Epithelial cell of prostate (primary cell): ENCODE measurements at places on chromosomes 2 and 18.

- DNase-seq, result peak; percentile 41
Measured at GRCh38 chr2:151886241-151886640, 58.0 kb upstream of the ARL5A start.

GRCh38 chr18:51127664-51128063 is 69.8 kb downstream of the MEX3C start:
- DNase-seq, result no peak

DNA sequence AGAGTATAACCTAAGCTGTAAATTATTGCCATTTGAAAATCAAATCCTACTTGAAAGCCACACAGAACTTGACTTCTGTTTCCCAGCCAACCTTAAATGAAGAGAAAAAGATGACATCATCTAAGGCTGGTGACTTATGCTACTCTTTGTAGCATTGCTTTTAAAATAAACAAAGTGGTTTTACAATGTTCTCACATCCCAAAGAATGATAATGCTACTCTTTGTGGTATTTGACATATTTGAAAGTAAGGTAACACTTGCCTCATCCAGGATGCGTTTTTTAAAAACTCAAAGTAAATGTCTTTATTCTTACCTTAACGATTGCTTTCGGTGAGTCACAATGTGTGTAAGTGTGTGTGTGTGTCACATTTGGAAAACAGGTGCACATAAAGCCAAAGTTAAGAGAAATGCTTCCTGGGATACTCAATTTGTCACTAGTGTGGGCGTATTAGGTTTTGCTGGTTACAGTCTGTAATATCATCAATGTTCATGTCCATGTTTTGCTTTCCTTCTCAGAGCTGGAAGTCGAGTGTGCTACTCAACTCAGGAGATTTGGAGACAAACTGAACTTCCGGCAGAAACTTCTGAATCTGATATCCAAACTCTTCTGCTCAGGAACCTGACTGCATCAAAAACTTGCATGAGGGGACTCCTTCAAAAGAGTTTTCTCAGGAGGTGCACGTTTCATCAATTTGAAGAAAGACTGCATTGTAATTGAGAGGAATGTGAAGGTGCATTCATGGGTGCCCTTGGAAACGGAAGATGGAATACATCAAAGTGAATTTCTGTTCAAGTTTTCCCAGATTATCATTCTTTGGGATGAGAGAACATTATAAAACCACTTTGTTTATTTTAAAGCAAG is 2.6 kb downstream of the PMAIP1 start:
- no peak for DNase-seq

- DNase-seq, result no peak
Measured at GRCh38 chr2:54038835-54039234, 68.0 kb upstream of the PSME4 start.

DNA sequence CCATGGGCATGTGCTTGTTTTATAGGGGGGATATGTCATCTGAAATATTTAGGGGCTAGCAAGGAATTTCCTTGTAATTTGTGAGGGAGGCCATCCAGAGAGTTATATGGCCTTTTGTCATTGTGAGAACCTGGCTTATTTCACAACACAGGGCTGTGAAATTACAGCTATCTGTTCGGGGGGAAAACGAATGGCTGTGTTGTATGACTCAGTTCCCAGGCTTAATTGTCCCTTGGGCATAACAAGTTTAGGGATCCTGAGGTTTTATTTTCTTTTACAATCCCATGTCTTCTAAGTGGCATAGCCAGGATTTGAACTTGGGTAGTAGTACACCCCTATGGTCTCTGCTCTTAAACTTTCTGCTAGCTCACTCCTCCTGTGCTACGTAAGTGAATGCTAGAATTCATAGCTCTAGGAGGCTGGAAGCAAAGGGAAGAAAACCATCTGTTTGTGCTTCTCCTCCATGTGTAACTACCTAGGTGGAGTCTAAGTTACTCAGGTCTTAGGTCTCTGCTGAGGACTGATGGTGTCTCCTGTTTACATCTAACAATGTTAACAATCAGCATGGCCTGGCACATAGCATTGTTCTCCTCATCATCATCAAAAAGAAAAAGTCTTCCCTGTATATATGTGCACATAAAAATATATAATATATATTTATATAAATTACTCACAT is 53.8 kb downstream of the SKA1 start:
- DNase-seq, result no peak

DNA sequence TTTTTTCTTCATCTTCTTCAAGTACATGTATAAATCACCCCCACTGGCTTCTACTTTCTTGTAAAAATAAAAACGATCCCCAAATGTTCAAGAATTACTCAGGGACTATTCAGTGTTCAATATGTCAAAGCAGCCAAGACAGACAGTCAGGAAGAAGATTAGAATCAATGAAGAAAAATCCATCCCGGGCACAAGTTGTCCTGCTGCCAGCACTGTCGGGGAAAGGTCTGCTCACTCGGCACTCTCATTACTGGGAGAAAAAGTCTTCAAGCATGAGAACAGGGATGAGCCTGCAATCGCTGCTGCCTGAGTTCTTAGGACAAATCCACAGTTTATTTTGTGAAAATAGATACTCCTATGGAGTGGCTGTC is 482.8 kb upstream of the KLHL29 start:
- DNase-seq, result no peak

GRCh38 chr18:40133253-40133652 is 1821.8 kb upstream of the PIK3C3 start:
- no peak for DNase-seq

DNA sequence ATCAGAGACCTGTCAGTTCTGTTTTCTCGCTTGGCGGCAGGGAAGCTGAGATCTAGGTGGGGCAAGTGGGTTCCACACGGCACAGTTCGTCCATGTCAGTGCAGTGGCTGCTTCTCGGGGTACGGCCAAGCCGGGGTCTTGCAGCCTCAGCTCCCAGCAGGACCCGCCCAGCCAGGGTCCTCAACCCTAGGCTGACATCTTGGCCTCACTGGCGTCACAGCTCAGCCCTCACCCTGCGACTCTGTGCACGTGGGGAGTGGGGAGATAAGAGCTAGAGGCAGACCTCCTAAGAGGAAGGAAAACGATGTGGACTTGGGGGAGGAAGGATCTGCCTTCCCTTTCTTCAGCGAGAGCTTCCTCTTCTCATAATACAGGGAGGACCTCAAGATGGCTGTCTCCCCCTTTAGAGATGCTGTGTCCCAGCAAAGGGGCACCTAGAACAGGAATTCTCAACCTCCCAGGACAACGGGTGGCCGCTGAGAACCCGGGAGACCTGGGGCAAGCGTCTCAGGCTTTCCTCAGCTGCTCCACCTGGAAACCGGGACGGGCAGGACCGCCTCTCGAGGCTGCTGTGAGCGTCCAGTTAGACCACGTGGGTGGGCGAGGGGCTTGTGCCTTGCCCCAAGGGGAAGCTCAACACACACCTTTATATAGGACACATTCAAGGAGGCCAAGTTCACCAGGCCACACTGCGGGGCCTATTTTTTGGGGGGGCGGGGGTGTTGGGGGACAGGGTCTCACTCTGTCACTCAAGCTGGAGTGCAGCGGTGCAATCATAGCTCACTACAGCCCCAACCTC is 23.5 kb upstream of the KLF11 start:
- DNase-seq, result no peak

GRCh38 chr2:53519918-53520841 is 247.4 kb upstream of the CHAC2 start:
- no peak for DNase-seq

DNA sequence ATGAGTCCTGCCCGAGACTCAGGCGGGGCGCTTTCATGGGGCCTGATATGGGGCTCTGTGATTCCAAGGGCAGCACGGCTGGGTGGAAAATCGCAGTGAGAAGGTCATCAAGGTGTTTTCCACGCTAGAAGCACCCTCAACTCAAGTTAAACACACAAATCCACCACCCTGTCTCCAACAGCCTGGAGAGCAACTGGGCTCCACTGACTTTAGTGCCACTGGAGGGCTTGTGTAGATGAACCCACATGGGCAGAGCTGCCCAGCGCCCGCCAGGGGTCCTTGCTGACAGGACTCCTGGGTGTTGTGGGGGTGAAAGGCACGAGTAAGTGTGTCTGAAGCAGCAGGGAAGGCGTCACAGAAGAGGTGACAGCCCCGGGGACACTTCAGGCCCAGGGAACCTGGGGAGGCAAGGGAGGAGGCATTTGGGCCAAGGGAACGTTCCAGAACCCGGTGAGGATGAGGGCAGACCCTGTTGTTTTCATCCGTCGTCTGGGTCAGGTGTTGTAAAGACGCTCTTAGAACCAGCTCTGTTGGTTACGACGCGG is 51.8 kb upstream of the CTDP1 start:
- no peak for DNase-seq

DNA sequence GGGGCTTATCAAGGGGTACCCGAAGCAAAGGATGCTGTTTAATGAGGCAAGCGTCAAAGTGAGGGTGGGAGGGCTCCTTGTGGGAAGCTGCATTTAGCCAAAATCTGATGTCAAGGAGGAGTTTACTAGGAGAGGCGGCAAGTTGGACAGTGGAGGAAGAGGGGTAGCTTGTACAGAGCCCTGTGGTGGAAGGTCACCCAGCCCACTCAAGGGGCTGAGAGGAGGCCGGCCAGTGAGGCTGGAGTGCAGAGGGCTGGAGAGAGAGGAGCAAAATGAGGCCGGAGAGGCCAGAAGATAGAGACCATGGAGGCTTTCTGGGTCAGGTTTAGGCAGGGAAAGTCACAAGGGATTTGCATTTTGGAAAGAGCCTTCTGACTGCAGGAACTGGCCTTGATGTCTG is 49.5 kb downstream of the ASB1 start:
- no peak for DNase-seq

GRCh38 chr2:33333433-33333832 is 143.0 kb upstream of the RASGRP3 start:
- no peak for DNase-seq
